ENCODE measurements at places on chromosomes 5 and 9.
A peak's percentile ranks its signal among the peaks of the same experiment; 100 is the strongest.

- DNase-seq, result peak; percentile 15
Measured at GRCh38 chr5:140298183-140298601, 4.7 kb downstream of the PFDN1 start.

DNA sequence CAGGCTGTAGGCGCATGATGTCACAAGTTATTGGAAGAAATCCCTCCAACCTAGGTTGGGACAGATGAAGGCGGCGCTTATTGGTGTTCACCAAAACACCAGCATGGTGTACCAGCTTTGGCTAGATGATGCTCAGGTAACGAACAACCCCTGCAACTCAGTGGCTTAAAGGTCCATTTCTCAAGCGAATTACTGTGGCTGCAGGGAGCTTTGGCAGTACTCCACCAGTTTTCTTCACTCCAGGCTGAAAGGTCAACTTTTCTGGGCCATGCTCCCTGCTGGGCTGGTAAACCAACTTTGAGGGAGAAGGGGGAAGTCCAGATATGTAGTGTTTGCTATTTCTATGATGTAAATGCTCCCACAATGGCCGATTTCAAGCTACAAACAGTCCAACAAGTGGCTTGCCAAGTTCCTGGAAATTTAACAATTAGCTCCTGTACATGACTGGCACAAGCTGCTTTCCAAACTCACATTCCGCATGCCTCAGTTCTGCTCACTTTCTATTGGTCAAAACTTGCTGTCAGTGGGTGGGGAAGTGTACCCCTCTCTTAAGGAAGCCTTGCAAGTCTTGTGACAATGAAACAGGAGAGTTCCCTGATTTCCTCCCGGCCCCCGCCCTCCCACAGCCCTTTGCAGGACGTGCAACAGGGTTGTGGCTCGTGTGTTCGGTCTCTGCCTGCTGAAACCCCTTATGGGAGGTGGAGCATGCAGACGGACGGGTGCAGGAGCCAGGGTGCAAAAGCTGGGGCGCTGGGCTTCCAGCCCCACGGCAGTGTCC lies 588 bp upstream of the ZBED3 start:
- peak; percentile 28 for DNase-seq

GRCh38 chr9:78928625-78929405 lies 631.9 kb downstream of the PSAT1 start:
- DNase-seq, result no peak

GRCh38 chr9:27365707-27366376 lies 68.9 kb upstream of the EQTN start:
- DNase-seq, result no peak

DNA sequence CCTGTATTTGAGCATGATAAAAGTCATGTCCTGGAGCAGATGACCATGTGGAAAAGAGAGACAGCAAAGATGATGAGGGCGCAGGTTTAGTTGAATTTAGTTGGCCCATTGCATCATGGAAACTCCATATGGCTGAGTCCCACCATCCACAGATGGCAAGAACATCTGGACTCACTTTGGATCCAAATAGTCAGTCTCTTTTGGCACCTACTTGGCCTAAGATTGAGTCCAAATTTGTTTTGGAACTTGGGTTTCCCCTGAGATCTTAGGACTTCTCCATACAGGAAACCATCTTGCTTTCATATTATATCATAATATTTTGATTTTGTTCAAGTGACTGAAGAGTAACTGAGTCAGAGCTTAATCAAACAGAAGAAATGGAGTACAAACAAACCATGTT lies 217.5 kb downstream of the DRD1 start:
- DNase-seq, result no peak

DNA sequence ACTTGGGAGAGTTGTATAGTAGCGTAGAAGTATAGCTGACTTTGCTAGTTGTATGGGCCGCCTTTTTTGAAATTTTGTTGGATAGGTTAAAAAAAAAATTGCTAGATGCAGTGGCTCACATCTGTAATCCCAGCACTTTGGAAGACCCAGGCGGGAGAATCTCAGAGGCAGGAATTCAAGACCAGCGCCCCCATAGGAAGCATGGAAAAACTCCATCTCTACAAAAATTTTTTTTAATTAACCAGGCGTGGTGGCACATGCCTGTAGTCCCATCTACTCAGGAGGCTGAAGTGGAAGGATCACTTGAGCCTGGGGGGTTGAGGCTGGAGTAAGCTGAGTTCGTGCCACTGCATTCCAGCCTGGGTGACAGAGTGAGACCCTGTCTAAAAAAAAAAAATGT lies 59.2 kb downstream of the SMC5 start:
- peak; percentile 68 for DNase-seq

- no peak for DNase-seq
Measured at GRCh38 chr5:14868771-14869170, 2.8 kb downstream of the ANKH start.

DNA sequence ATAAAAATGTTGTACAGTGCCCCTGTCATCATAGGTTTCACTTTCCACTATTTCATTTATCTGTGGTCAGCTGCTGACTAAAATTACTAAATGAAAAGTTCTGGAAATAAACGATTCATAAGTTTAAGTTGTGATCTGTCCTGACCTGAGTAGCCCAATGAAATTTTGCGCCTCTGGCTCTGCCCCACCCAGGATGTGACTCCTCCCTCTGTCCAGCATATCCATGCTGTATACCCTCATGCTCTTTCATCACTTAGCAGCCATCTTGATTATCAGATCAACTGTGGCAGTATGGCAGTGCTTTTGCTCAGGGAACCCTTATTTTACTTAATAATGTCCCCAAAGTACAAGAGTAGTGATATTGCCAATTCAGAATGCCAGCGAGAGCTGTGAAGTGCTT lies 97.3 kb downstream of the STARD4 start:
- no peak for DNase-seq

DNA sequence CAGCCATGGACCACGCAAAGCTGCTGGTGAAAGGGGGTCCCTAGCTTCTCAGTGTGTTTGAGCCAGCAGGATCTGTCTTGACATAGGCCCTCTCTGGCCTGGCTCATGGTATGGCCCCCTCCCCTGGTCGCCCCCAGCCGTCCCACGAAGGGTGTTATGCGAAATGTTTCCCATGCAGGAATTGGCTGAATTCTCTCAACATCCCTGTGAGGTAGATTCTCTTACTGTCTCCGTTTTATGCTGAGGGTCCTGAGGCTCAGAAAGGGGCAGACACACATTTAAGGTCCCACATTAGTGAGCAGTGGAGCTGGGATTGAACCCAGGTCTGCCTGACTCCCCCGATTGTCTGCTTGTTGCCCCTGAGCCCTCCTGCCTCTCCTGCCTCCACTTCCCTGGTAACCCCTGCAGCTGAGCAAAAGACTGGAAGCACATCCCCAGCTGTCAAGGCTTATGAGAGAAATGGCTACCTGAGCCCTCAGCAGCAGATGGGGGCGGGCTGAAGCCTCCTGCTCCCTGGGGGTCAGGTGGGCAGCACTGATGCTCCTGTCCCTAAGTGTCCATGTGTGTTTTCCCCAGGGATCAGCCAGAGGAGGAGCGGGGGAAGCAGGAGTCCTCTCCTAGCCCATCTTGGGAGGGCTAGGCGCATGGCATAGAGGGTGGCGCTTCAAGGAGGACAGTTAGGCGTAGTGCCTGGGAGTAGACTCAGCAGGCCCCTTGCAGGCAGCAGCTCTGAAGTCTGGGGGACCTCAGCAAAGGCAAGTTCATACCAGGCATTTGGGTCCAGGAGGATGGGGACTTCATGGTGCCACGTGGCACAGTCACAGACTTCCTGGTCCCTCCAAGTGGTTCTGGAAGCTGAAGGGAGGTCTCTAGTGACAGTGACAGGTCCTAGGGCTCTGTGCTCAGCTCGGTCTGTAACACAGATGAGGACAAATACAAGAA lies 49.0 kb upstream of the GARNL3 start:
- no peak for DNase-seq

GRCh38 chr5:173547579-173547978 lies 68.9 kb downstream of the BOD1 start:
- no peak for DNase-seq

GRCh38 chr9:89185980-89186379 lies 7.4 kb upstream of the SHC3 start:
- DNase-seq, result peak; percentile 68

DNA sequence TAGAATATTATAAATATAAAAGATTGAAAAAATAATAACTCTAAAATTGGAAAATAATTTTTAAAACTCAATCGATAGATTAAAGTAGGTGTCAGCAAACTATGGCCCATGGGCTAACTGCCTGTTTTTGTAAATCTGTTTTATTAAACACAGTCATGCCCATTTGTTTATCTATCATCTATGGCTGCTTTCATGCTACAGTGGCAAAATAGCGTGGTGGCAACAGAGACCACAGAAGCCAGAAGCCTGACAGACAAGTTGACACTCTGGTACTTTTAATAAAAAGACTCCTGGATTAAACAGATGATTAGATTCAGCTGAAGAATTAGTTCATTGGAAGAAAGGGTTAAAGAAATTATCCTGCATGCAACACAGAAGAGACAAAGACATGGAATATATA lies 400.7 kb upstream of the RORB start:
- no peak for DNase-seq

GRCh38 chr9:113541019-113541900 lies 77.7 kb downstream of the RGS3 start:
- DNase-seq, result peak; percentile 80

DNA sequence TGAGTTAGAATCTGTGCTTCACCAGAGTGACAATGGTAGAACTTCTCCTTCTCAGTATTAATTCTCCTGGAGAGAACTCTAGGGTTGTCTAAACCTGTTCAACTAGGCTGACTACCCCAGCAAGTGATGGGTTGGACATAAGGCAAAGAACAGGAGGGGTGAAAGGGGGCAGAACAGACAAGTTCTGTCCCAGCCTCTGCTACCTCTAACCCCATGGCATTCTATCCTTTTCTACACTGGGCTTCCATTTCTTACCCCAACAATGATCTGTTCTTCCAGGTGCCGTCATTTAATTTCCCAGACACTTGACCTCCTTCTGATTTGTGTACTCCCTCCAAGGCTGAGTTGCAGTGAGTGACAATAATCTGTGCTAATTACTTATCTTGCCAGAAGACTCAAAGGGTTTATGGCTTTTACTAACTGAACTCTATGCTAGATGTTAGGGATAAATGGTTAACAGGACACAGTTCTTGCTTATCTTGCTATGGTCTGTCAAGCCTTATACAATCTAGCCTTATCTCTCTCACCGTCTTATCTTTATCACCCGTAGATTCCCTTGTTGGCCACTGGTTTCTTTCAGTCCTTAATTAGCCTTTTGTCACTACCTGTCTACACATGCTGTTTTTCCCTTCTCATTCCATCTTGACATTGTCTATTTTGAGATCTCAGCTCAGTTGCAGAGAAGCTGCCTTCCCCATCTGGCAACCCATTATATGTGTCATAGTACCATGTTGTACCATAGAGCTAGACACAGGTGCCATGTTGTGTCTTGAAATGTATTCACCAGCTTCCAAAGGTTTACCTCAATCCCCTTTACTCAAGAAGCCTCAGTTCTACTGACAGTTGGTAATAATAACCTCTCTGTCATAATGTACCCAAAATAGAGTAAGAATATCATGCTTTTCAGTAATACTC lies 10.0 kb upstream of the MATR3 start:
- no peak for DNase-seq

- no peak for DNase-seq
Measured at GRCh38 chr9:85258236-85258635, 483.5 kb downstream of the AGTPBP1 start.

- no peak for DNase-seq
Measured at GRCh38 chr5:95069948-95070347, 214.9 kb downstream of the MCTP1 start.

DNA sequence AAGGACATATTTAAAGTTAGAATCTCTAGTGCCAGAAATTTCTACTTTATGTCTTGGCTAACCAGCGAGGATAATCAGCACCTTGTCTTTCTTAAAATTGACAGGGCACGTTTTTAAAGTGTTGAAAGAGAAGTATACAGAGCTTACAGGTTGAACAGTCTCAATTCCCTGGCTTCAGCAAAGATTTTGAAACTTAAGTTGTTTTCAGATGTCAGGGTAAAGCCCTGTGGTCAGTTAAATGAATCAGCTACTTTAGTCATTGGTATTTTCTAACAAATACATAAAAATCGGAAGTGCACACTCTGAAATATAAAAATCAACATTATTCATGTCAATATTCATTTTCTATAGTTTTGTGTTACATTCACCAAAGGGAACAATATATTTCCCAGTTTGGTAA lies 29.1 kb downstream of the SNCAIP start:
- no peak for DNase-seq

- DNase-seq, result no peak
Measured at GRCh38 chr5:97728920-97729319, 545.9 kb upstream of the RIOK2 start.

DNA sequence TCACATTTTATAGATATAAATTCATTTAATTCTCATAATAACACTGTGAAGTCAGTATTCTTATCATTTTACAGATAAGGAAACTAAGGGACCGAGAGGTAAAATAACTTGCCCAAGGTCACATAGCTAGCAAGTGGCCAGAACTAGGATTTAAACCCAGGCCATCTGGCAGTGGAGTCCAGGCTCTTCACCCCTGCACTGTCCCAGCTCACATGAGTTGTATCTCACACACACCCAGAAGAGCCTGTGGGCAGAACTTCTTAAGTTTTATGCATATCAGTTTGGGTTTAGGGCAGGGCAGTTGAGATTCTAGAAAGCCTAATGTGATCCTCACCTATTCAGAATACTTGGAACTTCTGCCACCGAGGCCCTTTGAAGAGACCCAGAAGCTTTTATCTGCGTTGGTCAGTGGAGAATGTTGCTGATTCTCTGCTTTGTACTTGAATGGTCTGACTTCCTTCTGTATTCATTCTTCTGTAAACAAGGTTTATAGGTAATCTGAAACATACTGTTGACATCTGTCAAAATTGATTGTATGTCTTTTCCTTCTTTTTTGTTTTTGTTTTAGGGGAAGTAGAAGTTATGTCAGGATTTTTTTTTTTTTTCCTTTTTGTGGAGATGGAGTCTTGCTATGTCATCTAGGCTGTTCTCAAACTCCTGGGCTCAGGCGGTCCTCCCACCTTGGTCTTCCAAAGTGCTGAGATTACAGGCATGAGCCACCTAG lies 75.8 kb downstream of the KIAA1958 start:
- DNase-seq, result no peak

DNA sequence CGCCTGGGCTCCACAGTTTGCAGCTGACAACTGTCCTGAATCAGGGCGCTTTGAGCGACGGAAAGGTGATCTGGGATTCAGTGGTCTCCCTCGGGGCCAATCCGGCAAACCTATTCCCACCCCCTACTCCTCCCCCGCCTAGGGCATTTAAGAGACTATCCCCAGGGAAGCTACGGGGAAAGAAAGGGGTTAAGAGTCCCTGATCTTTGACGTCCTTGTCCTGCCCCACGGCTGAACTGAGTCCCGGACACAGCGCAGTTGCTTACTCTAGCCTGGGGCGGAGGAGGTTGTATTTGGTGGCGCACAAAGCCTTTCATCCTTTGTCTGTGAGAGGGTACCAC lies 3.4 kb downstream of the RORB start:
- peak; percentile 68 for DNase-seq

DNA sequence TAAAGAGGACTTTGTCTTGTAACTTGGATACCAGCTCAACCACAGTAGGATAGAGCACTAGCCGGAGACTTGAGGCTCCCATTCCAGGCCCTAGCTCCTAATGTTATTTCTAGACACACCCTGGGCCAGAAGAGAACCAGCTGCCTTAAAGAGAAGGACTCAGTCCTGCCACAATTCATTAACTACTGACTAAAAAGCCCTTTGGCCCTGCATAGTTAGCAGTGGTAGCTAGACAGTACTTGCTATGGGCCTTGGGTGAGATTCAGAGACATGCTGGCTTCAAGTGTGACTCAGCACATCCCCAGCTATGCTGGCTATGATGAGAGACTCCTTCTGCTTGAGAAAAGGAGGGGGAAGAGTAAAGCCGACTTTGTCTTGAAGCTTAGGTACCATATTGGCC lies 47.3 kb downstream of the TMEM167A start:
- DNase-seq, result no peak

GRCh38 chr5:170333161-170333910 lies 35.8 kb upstream of the LCP2 start:
- peak; percentile 85 for DNase-seq

Data from GM23338 (cell line).